ENCODE measurements at places on chromosomes 12 and 14. TPM values are rescaled to one million over a fixed set of nuclear protein-coding genes. Genes with fewer than 3 reads are reported as not detected.

RGS6 gene
- 2.2 TPM for total RNA-seq

MUCL1 gene
- total RNA-seq, result not detected

FOXN4 gene
- total RNA-seq, result not detected

RTL1 gene
- not detected for total RNA-seq

NUAK1 gene
- 0.14 TPM for total RNA-seq

ADGRD1 gene
- total RNA-seq, result 2.5 TPM

MYH6 gene
- total RNA-seq, result 0.65 TPM

WNT1 gene
- total RNA-seq, result not detected

NTF3 gene
- total RNA-seq, result not detected

DIO2 gene
- total RNA-seq, result not detected

DTX1 gene
- 18.0 TPM for total RNA-seq

RNASE7 gene
- total RNA-seq, result not detected

DNA sequence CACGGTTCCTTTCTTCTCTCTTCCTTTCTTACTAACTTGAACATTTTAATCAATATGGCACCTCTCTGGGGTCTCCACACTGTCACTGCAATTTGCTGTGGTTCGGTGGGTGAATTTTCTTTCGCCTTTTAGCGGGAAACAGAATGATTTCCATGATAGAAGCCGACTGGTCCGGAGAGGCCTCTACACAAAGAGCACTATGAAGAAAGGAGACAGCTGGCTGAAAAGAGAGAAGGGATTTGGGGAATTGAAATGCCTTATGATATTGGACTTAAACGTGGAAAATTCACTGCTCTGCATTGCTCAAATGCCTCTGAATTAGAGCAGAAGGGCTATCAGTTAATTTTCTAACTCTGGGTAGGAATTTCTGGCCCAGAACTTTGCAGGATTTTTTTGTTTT is 55.9 kb downstream of the KCNA5 start:
- DNase-seq, result no peak

DNA sequence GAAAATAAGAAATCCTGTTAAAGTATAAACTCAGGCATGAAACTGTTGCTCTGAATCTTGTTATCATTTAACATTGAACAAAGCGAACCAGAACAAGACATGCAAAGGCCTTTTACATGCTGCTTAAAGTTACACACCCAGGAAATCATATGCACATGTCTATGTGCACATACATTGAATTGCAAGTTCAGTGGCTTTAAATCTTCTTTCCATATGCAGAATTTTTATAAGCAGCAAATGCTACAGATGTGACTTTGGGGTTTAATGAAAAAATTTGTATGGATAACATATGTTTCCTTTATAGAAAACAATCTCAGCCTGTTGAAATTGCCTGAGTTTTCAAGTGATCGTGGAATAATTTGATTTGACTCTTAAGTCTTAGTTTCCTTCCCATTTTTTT is 193.9 kb downstream of the AEBP2 start:
- no peak for DNase-seq

DNA sequence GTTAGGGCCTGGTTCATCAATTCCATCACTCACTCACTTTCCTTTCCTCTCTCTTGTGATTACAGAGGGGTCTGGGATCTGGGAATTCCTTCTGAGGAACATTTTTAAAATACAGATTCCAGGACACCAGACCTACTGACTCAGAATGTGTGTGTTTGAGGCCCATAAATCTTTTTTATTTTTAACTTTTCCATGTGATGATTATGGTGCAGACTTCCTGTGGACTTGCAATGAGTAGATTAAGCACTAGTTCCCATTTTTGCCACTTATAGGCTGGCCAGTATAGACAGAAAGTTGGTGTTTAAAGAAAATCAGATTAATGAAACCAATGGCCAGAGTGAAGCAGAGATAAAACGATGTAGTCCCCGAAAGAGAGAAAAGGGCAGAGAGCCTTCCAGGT is 28.1 kb downstream of the SLC41A2 start:
- no peak for DNase-seq

DNA sequence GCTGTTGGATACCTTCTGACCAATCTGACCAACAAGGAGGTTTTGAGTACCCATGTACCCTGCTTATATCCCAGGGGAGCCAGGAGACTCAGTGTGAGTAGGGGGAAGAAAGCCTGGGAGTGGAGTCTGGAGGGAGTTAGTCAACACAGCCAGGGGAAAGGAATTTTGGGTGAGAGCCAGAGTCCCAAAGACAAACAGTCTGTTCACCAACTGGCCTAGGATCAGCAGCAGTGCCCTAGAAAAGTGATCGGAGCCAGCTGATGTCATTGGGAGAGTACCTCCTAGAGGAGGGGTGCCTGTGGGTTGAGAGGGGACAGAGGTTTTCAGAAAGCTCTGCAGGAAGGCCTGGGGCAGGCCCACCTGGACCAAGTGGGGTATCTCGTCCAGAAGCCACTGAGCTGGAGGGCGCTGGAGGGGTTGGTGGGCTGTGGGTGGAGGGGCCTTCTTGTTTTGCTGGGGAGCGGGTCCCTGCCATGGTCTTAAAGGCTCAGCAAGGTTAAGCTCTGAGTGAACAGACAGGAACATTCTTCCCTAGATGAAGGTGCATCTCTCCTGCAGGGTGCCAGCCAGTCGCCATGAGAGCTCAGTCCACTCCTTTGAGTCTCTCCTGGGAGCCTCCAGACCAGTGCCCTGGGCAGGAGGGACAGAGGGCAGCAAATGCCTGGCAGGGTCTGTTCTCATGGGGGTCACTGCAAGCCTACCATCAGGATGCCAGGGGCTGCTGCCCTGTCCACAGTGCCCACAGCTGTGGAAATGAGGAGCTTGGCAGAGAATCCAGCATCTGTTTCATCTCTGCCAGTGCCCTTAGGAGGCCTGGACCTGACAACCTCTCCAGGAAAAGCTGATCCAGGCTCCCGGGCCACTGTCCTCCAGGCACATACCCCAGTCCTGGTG is 63.6 kb downstream of the CHGA start:
- no peak for DNase-seq

DNA sequence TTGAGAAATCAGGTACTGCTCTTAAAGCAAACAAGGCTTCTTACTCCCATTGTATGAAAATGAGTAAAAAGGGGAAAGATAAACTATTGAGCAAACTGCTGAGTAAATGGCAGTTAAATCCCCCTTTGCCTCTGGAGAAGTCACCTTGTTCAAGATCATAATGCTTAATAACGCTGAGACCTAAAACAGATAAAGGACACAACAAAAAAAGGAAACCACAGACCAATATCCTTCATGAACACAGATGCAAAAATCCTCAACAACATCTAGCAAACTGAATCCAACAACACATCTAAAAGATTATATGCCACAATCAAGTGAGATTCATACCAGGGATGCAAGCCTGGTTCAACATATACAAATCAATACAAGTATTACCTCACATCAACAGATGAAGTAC is 109.0 kb upstream of the MDM1 start:
- no peak for DNase-seq

- DNase-seq, result no peak
Measured at GRCh38 chr12:112169161-112169872, 44.0 kb downstream of the TRAFD1 start.

GRCh38 chr14:69267492-69267891 is 7.5 kb downstream of the GALNT16 start:
- DNase-seq, result no peak

DNA sequence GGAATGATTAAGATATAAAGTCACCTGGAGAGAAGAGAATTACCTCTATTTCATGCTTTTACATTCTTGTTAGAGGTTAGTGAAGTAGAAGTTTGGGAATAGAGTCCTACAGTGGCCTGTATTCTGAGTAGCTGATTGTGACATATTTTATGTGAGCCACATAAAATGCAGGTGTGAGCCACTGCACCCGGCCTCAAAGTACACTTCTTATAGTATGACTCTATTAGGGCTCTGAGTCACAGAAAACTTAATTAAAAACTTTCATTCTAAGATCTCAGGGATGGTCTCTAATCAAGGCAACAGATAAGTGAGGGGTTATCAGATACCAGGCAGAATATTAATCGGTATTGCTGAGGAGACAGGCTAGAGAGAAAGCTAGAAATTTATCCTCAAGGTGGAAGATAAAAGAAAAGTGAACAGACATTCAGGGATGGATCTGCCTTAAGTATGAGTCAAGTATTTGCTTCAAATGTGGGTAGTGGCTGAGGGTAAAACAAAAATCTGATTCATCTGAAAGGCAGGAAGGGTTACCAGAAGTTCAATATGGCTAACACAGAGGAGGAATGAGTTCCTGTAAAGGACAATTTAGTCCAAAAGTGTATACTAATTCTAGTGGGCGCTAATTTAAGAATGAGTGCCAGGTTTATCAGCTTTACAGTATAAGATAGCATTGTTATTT is 5.5 kb upstream of the G2E3 start:
- no peak for DNase-seq

DNA sequence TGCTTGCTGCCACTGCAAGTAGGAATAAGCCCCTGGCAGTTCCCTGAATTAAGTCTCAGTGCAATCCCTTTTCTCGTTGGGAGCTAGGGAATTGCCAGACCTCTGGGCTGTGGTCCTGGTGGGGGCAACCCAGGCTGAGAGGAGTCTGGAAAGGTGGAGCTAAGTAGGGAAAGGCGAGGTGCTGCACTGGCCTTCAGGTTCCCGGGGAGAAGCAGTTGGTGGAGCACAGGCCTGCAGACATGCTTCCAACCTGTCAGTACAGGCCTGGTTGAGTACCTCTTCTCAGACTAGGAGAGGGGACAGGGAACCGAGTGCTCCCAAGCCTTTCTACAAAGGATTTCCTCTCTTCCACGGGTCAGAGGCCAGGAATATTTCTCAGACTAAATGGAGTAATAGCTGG is 1.5 kb downstream of the NRIP2 start:
- DNase-seq, result no peak

- no peak for DNase-seq
Measured at GRCh38 chr14:63974176-63974575, 121.4 kb downstream of the SYNE2 start.

DNA sequence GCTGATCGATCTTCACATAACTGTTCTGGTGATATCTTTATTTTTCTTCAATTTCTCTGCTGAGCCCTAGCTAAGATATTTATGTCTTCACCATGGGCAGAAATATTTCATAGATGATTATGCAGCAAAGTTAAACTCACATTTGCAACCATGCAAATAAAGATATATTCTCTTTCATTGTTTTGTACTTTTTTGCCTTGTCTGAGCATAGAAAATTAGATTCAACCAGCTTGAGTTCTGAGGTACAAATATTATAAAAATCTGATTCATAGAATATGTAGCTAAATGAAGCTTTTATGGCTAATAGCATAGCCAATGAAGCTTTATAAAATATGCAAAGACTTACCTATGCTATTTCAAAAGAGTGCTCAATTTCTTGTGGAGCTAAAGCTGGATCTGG is at the start of gene TAS2R13:
TSS of gene TAS2R13 (minus strand) at position 101 of the 400 bp plus-strand sequence. CDS start 264 bp downstream, outside the sequence.
- DNase-seq, result no peak

GRCh38 chr12:121096199-121096798 is 36.4 kb upstream of the P2RX7 start:
- no peak for DNase-seq

- no peak for DNase-seq
Measured at GRCh38 chr12:18643681-18644080, 94.1 kb downstream of the PLCZ1 start.

DNA sequence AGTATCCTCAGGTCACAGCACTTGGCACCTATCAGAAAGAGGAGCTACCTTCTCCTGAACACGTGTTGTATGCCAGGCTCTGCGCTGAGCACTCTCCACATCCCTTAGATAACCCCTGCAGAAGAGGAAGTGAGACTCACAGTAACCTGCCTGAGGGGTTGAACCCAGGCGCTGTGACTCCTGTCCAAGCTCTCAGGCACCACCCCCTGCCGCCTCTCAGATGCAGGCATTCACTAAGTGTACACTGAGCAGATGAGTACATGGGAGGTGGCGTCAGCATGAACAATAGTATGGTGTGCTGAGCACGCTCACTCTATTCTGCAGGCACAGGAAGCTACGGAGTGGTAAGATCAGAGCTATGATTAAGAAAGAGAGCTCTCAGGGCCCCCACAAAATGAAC is 21.0 kb upstream of the RIC8B start:
- DNase-seq, result peak; percentile 68

GRCh38 chr12:57044889-57045288 is 5.0 kb downstream of the MYO1A start:
- DNase-seq, result no peak

DNA sequence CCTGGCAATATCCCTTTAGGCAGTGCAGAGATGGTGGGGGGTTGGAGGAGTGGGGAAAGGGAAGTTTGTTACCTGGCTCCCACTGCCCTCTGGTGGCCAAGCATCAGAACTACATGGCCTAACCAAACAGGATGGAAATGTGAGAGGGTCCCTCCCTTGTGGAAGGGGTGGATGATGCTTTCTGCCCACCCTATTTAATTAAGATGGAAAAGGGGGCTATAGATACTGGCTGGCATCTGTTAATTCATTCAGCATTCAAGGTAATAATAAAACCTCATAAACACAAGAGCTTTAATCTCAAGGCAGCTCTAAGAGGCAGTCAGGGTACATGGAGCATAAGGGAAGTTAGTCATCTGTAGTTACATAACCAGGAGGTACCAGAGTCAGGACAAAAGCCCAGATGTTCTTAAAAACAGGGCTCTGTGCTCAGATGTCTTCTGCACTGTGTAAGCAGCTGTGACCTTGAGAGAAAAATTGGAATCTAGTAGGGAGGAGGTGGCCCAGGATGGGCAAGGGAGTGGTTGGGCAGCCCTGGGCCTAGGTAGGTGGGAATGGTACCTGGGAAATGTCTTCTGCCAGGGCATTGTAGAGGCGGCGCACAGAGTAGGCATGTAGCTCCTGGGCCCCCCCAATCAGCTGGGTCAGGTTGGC is 4.6 kb downstream of the AP1G2 start:
- peak; percentile 62 for DNase-seq

- DNase-seq, result no peak
Measured at GRCh38 chr14:102241147-102241546, 63.8 kb downstream of the MOK start.

DNA sequence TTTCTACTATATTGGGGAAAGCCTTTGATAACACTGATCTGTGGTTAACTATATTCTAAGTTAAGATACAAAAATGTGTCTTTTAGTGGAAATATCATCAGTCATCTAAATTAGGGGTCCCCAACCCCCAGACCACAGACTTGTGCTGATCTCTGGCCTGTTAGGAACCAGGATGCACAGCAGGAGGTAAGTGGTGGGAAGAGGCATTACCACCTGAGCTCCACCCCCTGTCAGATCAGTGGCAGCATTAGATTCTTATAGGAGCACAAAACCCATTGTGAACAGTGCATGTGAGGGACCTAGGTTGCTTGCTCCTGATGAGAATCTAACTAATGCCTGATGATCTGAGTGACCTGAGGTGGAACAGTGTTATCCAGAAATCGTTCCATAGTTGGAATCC is 28.3 kb upstream of the LIN7A start:
- DNase-seq, result no peak

- DNase-seq, result no peak
Measured at GRCh38 chr12:67645601-67646000, 2.9 kb upstream of the DYRK2 start.

DNA sequence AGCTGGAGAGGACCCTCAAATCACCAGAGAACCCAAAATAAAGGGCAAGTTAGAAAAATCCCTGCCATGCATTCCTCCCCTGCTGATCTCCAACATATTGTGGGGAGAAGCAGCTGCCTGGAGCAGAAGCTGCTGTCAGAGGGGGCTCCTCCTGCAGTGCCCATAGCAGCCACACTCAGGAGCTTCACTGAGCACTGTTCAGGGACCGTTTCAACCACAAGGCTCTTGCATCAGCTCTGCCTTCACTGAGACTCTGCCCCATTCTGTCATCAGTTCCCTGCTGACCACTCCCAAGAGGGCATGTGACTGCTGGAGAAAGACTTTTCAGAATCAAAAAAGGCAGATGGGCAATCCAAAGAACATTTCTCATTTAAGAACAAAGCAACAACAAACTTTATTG is 392.7 kb downstream of the GALC start:
- no peak for DNase-seq

- no peak for DNase-seq
Measured at GRCh38 chr12:26954027-26954426, 15.8 kb downstream of the FGFR1OP2 start.
